ENCODE measurements at places on chromosomes 4 and X.

DNA sequence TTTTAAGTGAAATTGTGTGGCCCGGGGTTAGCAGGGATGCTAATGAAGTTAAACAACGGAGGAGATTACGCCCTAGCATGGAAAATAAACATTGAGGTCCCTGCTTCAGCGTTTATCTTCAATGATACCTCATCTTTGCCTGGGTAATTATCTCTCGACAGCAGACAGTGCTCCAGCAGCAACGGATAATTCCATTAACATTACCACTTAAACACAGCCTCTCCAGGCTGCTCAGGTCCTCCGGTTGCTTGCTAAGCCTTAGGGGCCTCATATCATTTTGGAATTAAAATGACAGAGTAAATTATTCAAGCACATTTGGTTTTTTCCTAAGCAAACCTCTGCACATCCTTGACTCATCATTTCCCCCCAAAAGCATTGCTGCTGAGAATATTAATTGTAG, 281.5 kb upstream of the KLF3 start:
- no peak for DNase-seq

DNA sequence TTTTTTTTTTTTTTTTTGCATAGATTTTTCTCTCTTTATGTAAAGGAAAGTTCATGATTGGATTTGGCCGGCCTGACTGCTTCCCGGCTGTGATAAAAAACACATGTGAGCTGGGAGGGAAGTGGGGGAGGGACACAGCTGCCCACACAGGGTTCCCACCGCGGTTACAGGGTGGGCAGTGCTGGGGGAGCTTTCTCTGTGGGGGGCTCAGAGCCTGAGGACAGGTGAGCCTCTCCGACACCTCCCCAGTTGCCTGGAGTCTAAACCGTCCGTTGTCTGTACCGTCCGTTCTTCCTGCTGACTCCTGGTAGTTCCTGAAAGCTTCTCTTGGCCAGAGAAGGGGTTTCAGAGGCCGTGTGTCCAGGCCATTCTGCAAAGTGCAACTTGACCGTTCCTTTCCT, 21.8 kb downstream of the SHOX start:
- no peak for DNase-seq

DNA sequence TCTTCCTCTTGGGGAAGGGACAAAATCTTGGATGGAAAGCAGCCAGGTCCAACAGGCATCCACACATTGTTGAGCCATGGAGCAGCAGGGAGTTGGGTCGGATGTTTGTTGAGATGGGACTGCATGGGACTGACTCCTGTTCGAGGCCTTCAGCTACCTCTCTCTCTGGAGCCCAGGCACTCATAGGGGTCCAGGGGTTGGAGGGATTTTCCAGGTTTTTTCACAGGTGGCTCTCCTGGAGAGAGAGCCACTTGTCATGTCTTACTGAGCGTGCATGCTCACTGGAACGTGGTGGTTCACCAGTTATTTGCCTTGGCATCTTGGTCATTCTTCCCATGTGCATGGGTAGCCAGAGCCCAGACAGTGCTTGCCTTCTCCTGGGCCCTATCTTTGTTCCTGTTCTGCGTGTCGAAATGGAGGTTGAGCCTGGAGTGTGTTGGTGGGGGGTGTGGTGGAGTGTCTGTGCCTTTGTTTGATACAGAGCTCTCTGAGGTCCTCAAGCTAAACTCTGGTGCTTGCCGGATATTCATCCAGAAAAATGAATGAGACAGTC, 60.6 kb downstream of the NBDY start:
- DNase-seq = no peak

- peak; percentile 34 for DNase-seq
These were observed 135.4 kb downstream of the HMX1 start for GRCh38 chr4:8736090-8736825.

DNA sequence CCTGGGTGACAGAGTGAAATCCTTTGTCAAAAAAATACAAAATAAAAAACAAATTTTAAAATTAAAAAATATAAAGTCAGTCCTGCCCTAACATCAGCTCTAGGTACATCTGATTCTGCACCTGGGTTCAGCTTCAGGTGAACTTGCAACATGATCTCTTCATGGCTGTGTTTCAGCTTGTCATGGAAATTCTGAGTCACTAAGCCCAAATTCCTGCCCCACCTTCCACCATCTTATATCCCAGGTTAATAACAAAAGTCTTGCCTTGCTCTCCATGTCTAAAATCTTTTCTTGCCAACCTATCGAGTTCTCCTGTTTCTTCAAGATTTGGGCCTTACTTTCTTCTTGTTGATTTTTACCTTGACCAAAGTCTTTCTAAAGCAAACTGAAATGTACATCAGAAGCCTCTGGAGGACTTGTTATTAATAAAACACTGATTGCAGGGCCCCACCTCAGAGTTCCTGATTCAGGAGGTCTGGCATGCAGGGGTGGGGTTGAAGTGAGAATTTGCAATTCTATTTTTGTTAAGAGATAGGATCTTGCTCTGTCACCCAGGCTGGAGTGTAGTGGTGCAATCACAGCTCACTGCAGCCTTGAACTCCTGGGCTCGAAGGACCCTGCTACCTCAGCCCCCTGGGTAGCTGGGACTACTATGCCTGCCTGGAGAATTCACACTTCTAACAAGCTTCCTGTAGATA, 125.8 kb upstream of the VCX3A start:
- no peak for DNase-seq

GRCh38 chrX:13934731-13935130, 95.0 kb downstream of the GEMIN8 start:
- DNase-seq = no peak

GRCh38 chrX:27276751-27277150, 186.4 kb downstream of the PPP4R3C start:
- DNase-seq = peak; percentile 8

DNA sequence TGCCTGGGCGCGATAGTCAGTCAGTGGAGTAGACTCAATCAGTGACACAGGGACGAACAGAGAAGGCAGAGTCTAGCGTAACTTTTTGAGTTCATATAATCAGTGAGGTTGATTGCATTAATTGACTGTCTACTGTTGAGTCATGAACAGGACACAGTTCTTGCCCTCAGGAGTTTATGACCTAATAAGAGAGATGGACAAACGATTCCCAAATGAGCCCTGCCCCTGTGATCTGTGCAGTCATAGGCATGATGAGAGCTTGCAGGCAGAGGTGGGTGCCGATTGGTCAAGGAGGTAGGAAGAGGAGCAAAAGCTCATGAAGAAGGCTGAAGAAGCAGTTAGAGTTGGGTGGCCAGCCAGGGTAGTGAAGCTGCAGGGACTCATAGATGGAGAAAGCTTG, 57.1 kb downstream of the ADD1 start:
- DNase-seq = no peak

- no peak for DNase-seq
These were observed 49.3 kb upstream of the CLCN4 start for GRCh38 chrX:10107483-10107882.

- no peak for DNase-seq
These were observed 103.6 kb downstream of the GNL3L start for GRCh38 chrX:54633641-54634040.

- no peak for DNase-seq
These were observed 721.0 kb upstream of the NDST4 start for GRCh38 chr4:115834441-115834840.

GRCh38 chr4:157792716-157793115, 380.1 kb downstream of the GASK1B start:
- DNase-seq = peak; percentile 12

GRCh38 chr4:55763996-55764395, 55.6 kb upstream of the EXOC1L start:
- DNase-seq = no peak

DNA sequence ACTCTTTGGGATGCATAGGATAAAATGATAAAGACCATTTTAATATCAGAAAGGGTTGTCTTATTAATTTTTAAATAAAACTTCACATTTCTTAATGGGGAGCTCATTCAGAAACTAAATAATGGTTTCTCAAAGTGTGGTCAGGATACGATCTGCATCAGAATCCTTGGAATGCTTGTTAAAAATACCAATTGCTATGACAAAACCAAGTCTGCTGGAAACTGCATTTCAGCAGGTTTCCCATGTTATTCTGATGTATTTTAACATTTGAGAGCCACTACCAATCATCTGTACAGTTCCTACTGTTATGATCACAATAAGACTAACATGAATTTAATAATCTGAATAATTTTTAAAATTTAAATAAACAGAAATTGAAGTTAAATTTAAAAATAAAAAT, 115.1 kb downstream of the SOWAHB start:
- DNase-seq = peak; percentile 78

- no peak for DNase-seq
These were observed 30.3 kb upstream of the RGN start for GRCh38 chrX:47047989-47048388.

DNA sequence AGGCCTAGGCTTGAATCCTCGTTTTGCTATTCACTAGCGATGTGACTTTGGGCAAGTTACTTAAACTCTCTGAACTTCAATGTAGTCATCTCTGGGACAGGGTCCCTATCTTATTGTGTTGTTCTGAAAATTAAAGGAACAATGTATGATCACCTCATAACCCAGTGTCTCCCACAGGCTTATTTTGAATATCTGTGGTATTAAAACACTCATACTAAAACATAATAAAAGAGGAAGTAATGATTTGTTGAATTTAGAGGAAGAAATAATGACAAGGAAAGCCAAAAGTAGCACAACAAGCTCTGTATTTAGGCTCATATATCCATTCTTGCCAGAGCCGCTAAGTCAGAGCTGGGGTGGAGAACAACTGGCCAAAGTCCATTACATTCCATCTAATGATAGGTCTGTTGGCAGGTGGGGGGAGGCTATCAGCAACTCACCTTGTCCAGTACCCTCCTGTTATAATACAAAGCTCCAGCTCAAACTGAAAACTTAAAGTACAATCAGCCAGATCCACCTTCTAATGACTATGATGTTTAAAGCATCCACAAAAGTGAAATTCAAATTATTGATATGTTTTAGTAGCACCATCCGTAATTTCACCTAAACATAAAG, 64.5 kb upstream of the LSM6 start:
- DNase-seq = no peak

GRCh38 chrX:68532831-68533533, 34.1 kb downstream of the YIPF6 start:
- no peak for DNase-seq

- DNase-seq = no peak
These were observed 44.2 kb downstream of the TBC1D14 start for GRCh38 chr4:6953751-6954380.

DNA sequence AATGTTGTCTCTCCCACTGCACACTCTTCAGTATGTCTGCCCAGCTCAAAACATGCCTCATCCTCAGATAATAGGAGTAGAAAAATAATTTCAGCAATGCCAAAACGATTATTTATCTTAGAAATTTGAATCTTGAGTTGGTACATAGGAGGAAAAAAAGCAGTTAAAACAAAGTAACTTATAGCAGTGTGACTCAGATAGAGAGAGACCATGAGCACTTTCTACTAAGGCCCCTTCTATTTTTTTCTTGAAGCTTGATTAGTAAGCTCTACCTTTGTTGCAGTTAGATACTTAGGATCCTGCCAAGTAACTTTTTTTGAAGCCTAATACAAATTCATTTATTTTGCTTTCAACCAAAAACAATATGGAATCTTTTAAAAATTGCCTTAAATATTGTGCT, 212.3 kb downstream of the MAD2L1 start:
- DNase-seq = no peak

DNA sequence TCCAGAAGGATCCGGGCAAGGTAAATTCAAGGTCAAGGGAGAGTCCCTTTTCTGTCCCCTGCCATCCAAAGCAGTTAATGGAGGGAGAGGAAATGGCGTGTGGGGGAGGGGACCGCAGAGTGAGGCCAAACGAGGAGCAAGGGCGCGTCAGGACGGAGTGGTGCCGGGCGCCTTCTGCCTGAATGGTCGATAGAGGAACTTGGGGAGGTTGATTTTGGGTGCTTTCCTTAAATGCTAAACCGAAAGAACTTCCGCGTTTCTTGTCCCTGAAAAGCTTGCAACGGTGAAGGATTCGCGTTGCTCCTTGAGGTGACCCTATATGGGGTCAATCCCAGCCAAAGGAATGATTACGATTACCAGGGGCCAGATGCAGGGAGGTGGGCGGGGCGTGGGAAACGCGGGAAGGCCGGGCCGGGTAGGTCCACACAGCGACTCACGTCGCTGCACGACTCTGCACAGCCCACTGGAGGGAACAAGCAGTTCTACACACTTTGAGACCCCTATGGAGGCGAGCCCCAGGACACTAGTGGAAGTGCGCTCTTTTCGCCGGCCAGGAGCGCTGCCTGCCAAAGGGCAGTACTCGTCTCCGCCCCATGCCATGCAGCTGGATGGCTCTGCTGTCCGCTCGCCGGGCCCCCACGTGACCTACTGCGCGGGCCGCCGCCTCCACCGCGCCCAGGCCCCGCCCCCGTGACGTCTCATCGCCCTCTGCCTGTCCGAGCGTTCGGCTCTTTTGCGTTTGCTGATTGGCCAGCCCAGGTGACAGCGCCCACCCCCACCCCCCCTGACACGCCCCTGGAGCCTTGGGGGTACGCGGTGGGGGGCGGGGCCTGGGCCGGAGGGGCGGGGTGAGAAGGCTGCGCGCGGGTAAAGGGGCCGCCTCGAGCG, 452 bp upstream of the GK start:
- peak; percentile 92 for DNase-seq

DNA sequence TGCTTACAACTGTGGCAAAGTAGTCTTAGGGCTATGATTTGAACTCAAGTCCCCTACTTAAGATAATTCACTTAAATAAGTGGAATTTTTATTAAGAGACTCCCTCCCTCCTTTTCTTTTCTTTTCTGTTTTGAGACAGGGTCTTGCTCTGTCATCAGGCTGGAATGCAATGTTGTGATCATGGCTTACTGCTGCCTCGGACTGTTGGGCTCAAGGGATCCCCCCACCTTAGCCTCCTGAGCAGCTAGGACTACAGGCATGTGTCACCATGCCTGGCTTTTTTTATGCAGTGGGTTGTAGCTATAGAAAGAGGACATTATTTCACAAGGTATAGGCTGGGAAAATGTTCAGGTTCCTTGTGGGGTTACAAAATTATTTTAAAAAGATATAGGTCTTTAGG, 19.2 kb downstream of the DIAPH2 start:
- no peak for DNase-seq

GRCh38 chrX:13094828-13095341, 50.5 kb upstream of the FAM9C start:
- DNase-seq = no peak

DNA sequence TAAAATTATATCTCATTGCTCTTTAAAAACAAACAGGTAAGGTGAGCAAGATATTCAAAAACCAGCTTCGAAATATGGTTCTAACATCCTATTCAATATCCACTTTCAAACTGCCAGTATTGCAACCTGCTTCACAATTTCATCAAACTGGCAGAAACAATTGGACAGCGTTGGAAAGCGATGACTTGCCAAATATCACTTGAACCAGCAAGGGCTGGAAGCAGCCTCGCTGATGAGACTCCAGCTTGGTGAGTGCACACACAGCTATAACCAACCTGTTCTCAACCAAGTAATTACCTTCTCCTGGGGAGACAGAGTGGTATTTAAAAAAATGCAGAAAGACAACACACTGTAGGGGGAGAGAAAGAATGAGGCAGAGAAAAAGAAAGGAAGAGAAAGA, 155.8 kb upstream of the RAI2 start:
- no peak for DNase-seq

GRCh38 chrX:100717363-100717762, 14.6 kb downstream of the SYTL4 start:
- DNase-seq = no peak

GRCh38 chr4:100590325-100590724, 72.5 kb upstream of the EMCN start:
- DNase-seq = no peak

GRCh38 chr4:10565166-10565780, 108.0 kb upstream of the ZNF518B start:
- DNase-seq = no peak
